ENCODE measurements at places on chromosomes 4 and X.

DNA sequence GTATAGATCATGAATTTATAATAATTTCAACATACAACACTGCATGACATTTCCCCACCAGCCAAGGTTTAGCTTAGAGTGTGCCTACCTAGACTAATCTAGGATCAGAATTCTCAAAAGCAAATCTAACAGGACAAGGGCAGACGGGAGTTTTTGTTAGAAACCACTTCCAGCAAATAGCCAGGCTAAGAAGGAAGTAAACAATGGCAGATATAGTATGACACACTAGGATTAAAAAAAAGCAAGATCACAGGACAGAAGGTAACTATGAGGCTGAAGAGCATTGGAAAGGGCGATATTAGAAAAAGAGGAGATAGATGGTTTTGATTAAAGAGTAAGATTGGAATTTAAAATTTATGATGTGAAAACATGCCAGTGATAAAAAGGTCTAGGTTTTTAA is 124.8 kb downstream of the LRBA start:
- no peak for DNase-seq

DNA sequence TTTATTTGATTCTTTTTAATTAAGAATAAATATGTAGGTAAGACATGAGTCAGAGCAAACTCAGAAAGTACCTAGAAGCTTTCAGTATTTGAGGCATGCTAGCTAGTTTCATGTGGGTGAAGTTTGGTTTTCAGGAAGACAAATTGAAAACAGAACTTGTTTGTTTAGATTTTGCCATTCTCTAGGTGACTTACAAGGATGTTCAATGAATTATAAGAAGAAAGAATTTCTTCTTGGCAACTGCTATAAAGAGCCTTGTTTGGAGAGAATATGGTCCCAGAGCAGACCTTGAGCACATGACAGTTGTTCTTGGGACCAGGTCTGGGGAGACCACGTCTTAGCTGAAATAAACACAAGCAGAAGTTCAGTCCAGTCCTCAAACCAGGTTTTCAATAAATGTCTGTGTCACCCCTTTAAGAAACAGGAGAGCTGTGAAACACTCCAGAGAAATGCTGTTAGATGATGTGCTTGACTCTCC is 38.0 kb upstream of the IL21 start:
- DNase-seq: no peak

GRCh38 chrX:69543572-69543971 is 39.4 kb downstream of the NALF2 start:
- no peak for DNase-seq

DNA sequence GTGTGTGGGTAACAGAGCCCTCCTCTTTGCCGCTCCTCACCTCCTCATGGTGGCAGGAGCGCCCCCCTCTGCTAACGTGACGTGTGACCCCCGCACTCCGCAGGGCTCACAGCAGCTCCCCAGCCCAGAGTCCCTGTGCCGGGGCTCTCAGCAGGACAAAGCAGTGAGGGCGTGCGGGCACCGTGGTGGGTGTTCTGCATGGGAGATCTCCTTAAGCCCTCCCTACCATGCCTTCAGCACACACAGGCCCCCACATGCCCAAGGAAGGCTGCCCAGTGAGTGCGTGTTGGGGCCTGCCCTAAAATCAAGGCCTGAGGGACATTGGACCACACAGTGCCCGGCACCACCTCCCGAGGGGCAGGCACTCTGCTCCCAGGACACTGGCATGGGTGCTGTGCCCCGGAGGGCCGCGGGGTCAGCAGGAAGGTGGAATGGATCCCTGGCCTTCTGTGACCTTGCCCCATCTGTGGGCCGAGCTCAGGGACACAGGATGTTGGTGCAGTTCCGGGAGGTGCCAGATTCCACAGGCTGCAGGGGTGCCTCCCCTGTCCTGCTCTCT is 10.1 kb downstream of the PSAPL1 start:
- no peak for DNase-seq

DNA sequence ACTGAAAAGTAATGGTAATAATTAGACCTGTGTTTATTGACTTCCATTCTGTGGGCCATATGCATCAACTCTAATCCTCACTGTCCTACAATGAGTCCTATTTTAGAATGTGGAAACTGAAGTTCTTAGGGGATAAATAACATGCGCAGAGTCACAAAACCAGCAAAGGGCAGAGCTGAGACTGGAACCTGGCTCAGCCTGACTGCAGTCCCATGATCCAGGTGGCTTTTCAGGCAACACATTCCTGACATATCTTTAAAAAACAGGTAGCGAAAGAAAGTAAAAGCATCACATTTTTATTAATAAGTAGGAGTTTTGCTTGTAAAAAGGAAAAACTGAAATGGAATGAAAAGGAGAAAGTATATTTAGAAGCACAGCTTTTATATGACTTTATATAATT is 34.7 kb upstream of the PRSS48 start:
- DNase-seq: no peak
